ENCODE measurements at places on chromosomes 2 and 18. TPM values are rescaled to one million over a fixed set of nuclear protein-coding genes. Genes with fewer than 3 reads are reported as not detected.

GRCh38 chr2:47485751-47486300, 82.9 kb downstream of the MSH2 start:
- no peak for DNase-seq

DNA sequence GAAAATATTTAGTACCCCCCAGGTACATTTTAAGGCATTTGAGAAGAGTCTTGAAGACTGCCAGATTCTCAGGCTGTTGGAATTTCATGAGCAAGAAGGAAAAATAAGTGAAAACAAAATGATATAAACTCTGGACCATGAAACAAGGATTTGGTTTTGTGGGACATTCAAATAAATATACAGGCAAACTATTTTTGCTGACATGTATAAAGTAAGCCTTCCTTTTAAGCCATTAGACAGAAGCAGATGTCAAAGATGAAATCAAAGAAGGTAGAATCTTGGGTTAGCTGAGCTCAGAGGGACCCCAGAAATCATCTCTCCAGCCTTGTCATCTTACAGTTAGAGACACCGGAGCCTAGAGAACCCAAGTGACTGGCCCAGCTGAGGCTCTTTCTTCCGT, 51.3 kb upstream of the ACSL3 start:
- DNase-seq = no peak

GRCh38 chr18:49591271-49591670, 29.4 kb downstream of the LIPG start:
- DNase-seq = no peak

CFC1 gene
- 12.4 TPM for total RNA-seq

DLX2 gene
- 0.04 TPM for total RNA-seq

TMEM247 gene
- total RNA-seq = not detected

SH2D6 gene
- 0.27 TPM for total RNA-seq

Data from hepatocyte (in vitro differentiated cells).